Activated T-cell treated with anti-CD3 and anti-CD28 coated beads, Interleukin-2, amount 50 U/mL, for 4 hours (primary cell): ENCODE measurements at places on chromosomes 3 and 15.

DNA sequence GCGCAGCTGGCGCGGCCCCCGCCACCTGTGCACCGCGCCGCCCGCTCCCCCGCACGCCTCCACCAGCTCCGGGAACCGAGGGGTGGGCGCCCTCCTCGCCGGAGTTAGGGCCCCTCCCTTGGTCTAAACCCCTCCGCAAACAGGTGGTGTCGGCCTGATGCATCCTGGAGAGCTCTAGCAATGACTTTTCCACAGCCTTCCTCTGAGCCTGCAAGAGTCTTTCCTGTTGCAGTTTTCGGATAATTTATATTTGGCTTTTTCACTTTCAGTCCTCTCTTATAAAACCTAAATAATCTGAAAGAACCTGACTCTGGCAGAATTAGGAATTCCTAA, 334 bp upstream of the IGSF11 start:
- no peak for DNase-seq

DNA sequence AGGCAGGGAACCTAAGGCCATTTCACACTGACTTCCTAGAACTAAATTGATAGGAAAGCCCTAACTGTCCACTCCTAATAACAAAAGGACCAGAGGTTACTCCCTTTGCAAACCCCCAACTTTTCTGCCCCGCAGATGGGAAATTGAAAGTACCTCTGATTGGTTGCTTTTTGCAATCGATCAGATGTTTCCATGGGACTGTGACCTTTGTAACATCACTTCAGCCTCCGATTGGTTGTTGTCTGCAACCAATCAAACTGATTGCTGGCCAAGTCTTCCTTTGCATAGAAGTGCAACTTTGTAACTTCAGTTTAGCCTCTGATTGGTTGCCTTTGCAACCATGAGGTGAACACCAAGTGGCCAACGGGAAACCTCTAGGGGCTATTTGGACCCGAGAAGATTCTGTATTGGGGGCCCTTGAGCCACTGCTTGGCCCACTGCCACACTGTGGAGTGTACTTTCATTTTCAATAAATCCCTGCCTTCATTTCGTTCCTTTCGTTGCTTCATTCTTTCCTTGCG, 11.3 kb upstream of the KNL1 start:
- DNase-seq: no peak

DNA sequence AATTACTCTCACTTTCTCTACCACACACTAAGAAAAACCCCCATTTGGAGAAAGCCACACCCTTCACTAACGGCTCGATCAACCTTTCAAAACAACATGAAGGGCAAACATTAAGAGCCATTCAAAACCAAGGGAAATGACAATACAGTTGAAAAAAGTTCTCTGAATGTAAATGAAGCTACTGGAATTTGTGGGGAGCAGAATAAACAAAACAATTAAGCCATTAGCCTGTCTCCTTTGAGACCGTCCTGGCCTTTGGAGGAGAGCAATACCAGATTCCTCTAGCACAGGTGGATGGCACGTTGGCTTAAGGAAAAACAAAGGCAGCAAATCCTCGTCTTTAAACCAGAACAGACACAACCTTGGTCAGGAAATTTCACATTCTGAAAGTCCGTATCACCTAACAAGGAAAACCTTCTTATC, 18.7 kb downstream of the MYO1E start:
- DNase-seq: no peak

GRCh38 chr3:37736624-37737023, 125.1 kb upstream of the CTDSPL start:
- DNase-seq: no peak

GRCh38 chr3:71064291-71064955, 519.1 kb downstream of the FOXP1 start:
- DNase-seq: peak; percentile 50
